Fibroblast of skin of left quadriceps (primary cell): ENCODE measurements at places on chromosomes 3 and 15.
A peak's percentile ranks its signal among the peaks of the same experiment; 100 is the strongest.

DNA sequence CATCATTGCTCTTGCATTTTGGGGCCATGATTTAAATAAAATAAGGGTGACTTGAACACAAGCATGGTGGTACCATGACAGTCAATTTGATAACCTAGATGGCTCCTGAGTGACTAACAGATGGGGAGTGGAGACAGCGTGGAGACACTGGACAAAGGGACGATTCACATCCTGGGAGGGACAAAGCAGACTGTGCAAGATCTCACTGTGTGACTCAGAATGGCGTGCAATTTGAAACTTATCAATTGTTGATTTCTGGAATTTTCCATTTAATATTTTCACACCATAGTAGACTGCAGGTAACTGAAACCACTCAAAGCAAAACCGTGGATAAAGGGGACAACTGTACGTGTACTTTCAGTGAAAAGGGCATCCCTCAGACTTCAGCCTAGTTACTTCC lies 25.5 kb downstream of the MCCC1 start:
- DNase-seq: no peak

DNA sequence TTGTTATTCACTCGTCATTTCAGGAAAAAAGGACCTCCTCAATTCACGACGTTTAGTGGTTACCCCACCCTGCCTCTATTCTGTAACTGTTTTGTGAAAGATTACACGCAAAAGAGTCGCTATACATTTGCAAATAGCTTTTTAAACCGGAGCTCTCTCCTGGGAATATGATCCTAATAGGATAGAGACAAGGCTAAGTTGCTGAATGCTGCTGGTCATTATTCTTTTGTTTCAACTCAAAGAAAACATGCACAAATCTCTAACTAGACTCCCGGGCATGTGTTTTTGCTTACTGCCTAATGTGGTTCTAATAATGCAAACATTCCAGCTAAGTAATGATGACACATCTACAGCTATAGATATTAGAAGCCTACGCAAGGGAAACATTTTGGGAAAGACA lies 214.6 kb upstream of the MDFIC2 start:
- peak; percentile 94 for DNase-seq

- DNase-seq: no peak
These were observed 15.8 kb upstream of the SSUH2 start for GRCh38 chr3:8660175-8661118.

GRCh38 chr15:58147171-58147611 lies 9.0 kb downstream of the AQP9 start:
- DNase-seq: no peak

DNA sequence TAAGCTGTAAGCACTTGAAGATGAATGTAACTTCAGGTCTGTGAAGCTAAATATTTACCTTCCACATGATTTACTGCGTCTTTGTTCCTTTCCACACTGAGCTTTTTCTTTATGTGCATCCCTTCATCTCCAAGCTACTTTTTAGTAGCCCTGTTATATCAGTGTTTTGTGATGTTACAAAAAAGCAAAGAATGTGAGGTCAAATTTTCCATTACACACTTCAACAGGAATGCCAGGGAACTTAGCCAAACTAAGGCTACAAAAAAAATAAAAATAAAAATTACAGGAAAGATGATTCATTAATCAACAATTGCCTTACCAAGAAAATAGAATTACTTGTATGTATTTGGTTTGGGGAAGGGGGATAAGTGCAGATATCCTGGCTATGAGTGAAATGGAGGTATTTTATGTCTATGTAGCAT lies 73.0 kb downstream of the FILIP1L start:
- peak; percentile 91 for DNase-seq

DNA sequence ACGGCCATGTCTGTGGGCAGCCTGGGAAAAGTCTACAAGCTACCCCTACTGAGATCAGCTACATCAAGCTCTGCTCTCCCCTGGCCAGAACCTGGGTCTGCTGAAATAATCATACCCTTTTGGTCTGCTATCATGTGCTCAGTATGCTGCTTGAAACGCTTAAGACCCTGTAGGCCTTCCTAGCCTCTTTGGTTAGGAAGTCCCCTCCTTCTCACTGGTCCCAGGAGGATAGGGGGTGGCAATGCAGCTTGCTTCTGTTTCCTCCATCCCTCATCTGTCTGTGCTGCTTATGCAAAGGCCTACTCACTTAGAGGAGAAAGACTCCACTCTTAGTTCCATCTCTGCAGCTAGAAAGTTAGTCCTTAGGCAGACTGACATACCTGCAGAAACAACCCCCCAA lies 118.2 kb upstream of the RASGRP1 start:
- DNase-seq: no peak

DNA sequence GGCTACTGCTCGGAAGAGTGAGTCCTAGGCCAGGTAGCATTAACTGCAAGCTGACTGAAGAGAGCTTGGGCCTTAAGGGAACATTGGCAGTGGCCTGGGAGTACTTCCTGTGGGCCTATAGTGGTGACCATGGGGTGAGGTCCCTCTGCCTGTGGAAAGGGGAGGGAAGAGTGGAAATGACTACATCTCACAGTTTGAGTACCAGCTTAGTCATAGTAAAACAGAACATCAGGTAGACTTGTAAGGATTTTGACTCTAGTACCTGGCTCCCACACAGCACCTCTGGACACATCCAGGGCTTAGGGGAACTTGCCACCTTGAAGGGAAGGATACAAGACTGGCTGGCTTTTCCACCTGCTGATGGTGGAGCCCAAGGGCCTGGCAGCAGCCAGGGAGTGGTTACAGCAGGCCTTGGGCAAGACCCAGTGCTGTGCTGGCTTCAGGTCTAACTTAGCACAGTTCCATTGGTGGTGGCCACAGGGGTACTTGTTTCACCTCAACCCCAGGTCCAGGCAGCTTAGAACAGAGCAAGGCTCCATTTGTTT lies 147.8 kb downstream of the SLC9A9 start:
- DNase-seq: no peak

GRCh38 chr3:9398700-9399336 lies 1.4 kb downstream of the SETD5 start:
- no peak for DNase-seq

GRCh38 chr3:134971306-134971705 lies 176.2 kb downstream of the EPHB1 start:
- DNase-seq: no peak

DNA sequence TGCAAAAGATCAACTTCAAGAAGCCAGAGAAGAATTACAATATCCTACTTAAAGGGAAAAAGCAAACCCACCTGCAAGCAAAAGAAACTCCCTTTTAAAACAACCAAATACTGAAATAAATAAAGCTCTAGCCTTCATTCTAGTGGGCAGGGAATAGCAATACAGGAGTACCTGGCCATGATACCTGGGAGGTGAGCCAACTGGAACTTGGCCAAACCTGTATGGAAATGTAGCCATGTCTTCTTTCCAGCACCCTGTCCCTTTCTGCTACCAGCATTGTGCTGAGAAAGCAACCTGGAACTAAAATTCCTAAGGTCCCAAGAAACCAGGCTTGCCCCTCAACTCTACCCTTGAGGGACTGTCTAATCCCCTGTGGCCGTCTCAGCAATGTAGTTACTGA lies 530.0 kb downstream of the EPHB1 start:
- no peak for DNase-seq

GRCh38 chr3:124773351-124774326 lies 43.4 kb downstream of the UMPS start:
- DNase-seq: no peak

- no peak for DNase-seq
These were observed 109.7 kb downstream of the TCF12 start for GRCh38 chr15:57028176-57028575.
